Retinal pigment epithelial cell (primary cell): ENCODE measurements at places on chromosomes 11 and 22.

GRCh38 chr11:35330931-35331330 lies 88.4 kb downstream of the SLC1A2 start:
- DNase-seq = no peak

DNA sequence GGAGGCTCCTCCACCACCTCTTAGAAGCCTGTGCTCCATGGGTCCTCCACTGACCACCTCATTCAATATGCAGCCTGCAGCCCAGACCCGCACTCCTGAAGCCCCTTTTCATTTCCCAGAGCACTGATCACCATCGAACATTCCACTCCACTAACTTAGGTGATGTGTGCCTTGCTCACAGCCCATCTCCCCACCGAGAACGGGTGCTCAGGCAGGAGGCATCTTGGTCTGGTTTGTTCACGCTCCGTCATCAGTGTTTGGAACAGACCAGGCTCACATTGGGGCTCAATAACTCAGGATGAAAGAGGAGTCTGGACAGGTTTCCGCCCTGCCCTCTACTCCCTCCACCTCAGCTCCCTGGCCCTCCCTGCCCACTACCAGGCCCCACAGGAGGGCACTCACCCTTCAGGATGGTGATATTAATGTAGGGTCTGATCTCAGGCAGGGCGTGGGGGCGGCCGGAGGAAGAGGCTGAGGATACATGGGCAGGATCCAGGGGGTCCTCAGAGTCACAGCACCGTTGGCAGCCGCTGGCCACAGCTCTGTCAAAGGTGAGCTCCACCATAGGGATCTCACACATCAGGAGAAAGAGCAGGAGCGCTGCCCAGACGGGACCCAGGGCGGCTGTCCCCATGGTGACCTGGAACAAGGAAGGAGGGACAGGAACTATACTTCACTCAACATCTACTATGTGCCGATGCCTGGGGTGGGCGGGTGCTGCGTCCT lies 3.1 kb downstream of the C1QTNF6 start:
- no peak for DNase-seq

- DNase-seq = no peak
These were observed 39.4 kb downstream of the OR4C6 start for GRCh38 chr11:55701429-55701828.

- DNase-seq = no peak
These were observed 14.1 kb upstream of the SYT8 start for GRCh38 chr11:1820463-1821325.

DNA sequence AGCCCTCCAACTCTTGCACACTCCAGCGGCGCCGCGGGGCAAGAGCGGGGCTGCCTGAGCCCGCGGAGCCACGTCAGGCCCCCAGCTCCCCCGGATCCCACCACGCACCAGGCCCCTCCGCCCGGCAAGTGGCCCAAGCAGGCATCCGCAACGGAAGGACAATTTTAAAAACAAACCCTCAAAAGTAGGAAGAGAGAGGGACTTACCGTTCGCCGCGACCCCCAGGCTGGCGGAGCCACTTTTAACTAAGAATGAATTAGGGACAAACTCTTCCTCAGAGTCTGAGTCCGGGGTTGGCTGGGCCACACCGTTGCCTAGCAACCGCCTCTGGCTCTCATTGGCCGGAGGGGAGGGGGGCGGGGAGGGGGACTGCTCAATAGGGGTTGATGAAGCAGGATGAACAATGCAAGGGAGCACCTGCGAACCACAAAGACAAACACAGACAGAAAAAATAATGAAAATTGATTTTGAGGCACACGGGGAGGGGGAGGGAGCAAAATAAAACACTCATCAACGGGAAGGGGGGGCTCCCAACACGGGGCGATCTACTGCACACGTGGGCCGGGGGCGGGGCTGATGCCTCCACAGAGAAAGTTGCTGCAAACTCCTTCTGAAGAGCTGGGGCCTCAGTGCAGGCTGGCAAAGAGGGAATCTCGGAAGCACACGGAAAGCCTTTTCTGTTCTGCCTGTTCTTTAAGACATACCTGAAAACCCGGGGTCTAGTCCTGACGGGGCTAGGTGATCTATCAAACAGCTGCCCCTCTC lies 387.5 kb upstream of the NARS2 start:
- no peak for DNase-seq

DNA sequence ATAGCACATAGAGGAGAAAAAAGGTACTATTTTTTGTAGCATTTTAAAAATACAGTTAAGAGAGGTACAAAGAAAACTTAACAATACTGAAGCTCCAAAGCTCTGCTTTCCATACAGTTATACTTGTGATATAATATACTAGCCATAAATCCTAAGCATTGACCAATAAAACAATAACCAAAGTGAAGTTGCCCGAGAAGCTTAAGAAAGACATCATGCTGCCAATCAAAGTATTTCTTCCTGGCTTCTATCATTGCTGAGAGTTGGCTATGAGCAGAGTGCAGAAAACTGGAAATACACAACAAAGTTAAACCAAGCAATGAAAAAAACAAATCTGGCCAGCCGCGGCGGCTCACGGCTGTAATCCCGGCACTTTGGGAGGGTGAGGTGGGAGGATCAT lies 84.2 kb downstream of the RBFOX2 start:
- DNase-seq = no peak
